ENCODE measurements at places on chromosomes 13 and 19.
A peak's percentile ranks its signal among the peaks of the same experiment; 100 is the strongest.

- DNase-seq = no peak
Observed at GRCh38 chr19:45380107-45380506, 9.7 kb upstream of the ERCC2 start.

GRCh38 chr19:2230033-2230531 lies 6.0 kb downstream of the PLEKHJ1 start:
- no peak for DNase-seq

- no peak for DNase-seq
Observed at GRCh38 chr13:70905035-70905434, 796.8 kb upstream of the KLHL1 start.

DNA sequence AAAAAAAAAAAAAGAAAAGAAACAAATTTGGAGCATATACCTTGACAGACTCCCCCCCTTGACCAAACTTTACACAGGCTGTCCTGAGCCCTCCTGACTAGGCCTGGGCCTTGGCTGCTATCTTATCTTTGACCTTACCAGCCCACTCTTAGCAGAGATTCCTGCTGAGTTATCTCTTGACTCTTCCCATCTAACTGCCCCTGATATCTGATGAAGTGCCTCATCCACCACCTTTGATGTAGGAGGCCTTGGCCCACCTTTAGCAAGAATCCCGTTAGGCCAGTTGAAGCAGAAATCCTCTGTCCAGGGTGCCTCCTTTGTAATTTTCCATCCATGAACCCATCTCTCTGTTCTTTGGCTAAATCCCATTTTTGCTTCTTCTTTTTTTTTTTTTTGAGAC lies 43.6 kb downstream of the NLRP12 start:
- no peak for DNase-seq

DNA sequence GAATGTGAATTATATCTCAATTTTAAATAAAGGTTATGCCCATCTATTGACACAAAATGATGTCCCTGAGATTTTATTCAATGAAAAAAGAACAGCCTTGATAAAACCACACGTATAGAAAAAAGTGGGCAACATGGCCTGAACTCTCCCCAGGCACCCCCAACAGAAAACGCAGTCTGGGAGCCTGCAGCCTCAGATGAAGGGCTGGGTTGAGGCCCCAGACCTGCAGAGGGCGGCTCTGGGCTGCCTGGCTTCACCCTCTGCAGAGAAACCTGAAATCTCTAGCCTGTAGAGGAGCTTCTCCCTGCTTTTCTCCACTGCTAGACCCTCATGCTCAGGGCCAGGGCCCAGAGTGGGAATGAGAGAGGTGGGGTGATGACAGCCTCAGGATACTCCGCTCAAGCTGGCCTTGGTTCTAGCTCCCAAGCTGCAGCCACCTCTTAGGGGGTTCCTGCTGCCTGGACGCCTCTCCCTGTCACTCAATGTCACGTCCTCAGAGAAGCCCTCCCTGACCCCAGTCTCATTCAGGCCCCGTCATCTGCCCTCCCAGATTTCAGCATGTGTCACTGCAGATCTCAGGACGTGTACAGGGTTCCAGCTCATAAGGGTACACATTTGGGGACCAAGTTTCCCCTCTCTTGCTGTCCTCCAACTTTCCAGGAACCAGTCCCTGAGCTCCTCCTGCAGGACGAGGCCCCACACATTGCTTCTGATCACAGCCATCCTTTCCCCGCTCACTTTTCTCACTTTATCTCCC lies 1.8 kb downstream of the MBD3 start:
- DNase-seq = no peak

GRCh38 chr13:42733046-42733445 lies 48.3 kb upstream of the FAM216B start:
- no peak for DNase-seq

DNA sequence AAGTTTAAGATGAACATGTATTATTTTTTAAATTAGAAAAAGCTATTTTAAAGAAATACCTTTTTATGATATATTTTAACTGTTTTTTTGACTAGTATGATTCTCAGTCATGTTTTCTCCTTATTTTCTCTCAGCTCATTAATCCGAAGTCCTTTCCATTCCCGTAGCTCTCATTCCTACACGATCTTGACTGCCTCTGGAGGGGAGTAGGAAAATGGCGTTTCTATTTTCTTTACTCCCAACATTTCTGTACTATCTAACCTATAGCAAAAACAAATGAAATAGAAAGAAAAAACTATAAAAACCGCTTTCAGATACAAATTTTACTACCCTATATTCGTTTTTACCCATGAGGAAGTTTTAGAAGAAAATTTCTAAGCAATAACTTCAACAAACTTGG lies 343.8 kb downstream of the RBM26 start:
- no peak for DNase-seq

DNA sequence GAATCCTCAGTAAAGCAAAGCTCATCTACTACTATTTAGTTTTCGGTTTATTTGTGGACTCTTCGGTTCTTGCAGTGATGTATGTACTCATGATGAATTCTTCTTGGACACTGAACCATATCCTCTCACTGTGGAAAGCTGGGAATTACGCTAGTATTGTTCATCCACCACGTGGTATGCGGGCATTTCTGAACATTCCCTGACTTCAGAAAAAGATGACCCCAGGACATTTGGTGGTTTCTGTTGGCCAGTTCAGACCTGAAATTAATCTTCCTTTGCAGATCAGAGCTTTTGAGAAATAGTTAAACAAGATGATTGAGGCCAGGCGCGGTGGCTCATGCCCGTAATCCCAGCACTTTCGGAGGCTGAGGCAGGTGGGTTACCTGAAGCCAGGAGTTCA lies 25.3 kb upstream of the FBN3 start:
- DNase-seq = no peak

DNA sequence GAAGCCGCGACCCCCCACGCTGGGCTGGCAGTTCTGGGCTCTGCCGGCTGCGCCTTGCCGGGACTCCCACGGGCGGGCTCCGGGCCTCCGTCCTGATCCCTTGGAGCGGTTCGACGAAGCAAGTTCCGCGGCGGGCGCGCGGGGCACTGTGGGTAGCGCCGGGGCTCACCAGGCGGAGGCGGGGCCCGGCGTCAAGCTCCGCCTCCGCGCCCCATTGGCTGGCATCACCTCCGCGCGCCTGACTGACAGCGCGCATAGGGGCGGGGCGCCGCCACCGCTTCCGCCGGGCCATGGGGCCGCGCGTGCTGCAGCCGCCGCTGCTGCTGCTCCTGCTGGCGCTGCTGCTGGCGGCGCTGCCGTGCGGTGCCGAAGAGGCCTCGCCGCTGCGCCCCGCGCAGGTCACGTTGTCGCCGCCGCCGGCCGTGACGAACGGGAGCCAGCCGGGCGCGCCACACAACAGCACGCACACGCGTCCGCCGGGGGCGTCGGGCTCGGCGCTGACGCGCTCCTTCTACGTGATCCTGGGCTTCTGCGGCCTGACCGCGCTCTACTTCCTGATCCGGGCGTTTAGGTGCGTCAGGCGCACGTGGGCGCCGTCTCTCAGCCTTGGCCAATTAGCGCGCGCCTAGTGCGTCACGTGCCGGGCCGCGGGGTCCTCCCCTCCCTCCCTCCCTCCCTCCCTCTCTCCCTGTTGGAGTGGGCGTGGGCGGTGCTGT lies at the start of gene FAM174C:
Gene FAM174C (plus strand): TSS at position 271 of the 716 bp plus-strand sequence. CDS start 20 bp downstream, at position 291.
- peak; percentile 87 for DNase-seq

DNA sequence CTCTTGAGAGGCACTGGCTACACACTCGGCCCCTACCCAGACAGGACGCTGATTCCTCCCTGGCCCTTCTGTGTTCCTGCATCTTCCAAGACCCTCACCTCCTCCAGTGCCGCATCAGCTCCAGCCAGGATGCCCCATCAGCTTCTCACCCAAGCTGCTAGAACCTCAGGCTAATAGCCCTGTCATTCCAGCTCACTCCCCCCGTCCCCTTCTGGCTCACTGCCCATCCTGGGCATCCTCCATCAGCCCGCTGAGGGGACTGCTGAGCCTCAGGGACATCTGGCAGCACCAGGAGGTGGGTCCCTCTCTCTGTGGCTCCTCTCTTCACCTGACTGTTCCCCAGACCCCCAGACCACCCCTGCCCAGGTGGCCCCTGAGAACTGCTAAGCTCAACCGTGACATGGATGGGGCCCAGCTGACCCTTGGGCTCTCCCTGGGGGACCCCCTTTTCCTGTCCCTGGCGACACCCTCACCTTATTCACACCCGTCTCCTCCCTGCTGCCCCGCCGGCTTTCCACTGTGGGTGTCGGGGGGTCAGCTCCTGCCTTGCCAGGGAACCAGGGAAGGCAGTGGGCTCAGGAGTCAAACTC lies 4.8 kb downstream of the FFAR3 start:
- DNase-seq = no peak

DNA sequence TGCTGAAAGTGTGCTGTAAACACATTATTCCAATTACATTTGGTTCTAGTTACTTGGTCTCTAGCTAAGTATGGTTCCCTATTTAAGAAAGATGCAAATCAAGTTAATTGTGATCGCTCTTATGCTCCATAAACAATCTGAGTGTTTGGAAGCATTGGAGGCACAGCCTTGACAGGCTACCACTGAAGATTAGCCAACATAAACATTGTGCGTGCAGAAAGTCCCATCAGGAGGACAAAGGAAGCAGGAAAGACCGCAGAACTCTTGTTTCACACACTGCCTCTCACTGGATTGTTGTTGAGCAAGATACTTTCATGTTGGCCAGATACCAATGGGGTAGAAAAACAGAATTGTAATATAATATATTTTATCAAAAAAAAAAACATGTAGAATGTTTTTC lies 814.4 kb downstream of the EFNB2 start:
- no peak for DNase-seq

DNA sequence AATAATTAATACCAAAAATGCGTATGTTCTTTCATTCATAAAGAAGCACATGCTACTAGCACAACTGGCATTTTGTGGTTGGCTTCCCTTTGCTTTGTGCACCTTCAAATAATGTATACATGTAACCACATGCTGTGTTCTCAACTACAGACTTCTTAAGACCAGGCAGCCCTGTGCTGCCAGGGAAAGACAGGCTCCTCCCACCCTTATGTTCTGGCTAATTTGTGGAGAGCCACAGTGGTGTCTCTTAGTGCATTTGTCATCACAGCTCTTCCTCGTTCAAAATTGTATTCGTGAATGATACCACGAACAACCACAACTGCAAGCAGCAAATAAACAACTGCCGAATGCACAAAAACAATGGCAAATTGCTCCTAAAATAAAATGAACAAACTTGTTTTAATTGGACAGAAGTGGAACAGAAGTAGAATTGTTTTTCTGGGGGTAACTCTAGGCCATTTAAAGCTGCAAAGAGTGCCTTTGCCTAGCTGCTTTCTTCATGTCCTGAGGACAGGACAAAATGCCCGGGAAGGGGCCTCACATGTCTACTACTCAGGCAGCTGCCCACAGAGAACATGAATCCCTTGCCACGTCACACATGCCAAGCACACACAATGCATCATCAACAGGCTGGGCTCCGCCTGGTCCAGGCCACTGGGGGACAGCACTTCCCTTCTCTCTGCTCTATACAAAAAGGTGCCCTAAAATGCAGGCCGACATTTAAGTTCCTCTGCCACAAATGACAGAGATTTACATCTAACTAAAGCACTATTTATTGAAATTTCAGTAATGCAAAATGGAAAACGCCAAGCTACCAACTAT lies 21.7 kb downstream of the IRS2 start:
- no peak for DNase-seq

DNA sequence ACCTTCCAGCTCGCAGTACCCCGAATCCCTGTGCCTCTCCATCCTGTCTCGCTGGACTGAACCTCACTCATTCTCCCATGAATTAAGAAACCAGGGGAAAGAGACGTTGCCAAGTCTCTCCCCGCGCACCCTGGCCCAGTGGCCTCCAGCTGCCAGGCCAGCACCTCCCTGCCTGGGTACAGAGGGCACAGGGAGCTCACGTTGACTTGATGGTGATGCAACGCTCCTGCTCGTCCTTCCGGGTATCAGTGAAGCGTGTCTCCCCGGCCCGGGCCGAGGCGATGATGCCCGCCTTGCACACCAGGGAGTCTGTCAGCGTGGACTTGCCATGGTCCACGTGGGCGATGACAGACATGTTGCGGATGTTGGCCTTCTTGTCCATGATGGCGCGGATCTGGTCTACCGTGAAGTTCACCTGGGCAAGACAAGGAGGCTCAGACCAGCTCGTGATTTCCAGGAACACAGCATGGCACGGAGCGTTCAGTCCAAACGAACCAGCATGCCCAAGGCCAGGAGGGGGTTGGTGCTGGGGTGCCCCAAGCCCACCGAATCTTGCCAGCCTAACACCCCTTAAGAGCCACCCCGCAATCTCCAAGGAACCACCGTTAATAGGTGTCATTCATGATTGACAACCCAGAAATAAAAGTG lies 1.2 kb downstream of the EEF2 start:
- no peak for DNase-seq

DNA sequence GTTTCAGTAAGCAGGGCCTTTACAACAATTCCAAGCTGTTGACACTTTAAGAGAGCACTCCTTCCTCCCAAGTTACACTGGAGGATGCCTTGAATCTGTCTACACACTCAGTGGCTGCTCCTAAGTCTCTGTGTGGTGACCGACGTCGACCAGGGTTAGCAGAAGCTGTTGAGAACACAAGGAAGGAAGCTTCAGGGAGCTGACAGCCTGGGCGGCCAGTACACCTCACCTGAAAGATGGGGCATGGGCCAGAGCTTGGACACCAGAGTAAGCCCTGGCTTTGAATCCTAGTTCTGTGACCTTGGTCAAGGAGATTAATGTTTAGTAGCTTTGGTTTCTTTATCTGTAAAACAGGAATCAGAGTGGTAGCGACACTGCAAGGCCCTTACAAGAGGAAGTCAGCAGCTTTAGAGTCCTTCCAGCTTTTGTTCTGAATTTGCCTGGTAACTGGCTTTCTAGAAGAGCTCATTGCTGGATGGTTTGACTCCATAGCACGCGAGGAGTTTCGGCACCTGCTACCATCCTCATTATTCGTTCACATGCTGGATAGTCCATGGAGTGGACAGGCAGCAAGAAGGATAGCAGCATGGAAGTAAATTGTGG lies 214.2 kb downstream of the FGF9 start:
- no peak for DNase-seq

DNA sequence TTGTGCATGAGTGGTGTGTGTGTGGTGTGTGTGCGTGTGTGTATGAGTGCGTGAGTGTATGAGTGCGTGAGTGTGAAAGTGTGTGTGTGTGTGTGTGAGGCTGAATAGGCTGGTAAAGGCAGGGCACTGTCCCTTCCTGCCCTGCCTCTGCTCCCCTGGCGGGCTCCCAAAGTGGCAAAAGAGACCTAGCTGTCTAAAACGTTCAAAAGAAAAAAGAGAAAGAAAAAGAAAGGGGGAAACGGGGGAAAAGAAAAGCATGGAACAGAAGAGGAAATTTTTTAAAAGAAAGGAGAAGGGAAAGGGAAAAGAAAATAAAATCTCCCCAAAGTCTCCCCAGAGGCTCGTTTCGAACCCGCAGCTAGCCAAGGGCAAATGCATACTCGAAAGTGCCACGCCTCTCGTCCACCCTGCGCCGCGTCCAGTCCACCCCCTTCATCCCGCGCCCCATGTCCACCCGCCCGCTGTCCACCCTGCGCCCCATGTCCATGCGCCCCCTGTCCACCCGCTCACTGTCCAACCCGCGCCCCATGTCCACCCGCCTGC lies 37.0 kb upstream of the FLT1 start:
- DNase-seq = no peak

GRCh38 chr19:38932425-38933179 lies 1.9 kb downstream of the MRPS12 start:
- DNase-seq = no peak
